Kidney (tissue), 22 donors: ENCODE measurements at places on chromosomes 2 and 18. TPM values are rescaled to one million over a fixed set of nuclear protein-coding genes. Genes with fewer than 3 reads are reported as not detected.

The RMDN2 gene
- 10.5 TPM for total RNA-seq

The TMEM18 gene
- 24.0 TPM for total RNA-seq

The CYP26B1 gene
- 2.5 TPM for total RNA-seq

The COL6A3 gene
- 59.5 TPM for total RNA-seq

The GCA gene
- 45.6 TPM for total RNA-seq

The STPG4 gene
- total RNA-seq: not detected

The IL36RN gene
- total RNA-seq: not detected

DNA sequence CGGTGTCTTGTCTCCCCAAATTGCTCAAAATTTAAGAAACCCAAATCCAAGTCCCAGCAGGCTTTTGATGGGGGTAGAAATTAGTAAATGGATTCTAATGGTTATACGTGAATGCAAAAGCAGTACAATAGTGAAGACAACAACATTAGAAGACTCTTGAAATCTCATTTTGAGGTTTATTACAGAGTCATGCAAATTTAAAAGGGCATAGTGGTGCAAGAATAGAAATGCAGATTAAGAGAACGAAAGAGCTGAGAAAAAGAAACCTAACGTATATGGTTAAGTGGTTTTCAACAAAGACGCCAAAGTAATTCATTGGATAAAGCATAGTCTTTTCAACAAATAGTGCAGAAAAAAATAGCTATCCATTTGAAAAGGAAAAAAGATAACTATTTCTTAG lies 33.2 kb upstream of the CXXC1 start:
- H3K27me3 ChIP-seq: no peaks in the 10 kb centered on the region
- no peak overlapping the region for H3K27ac ChIP-seq
- no peak for DNase-seq
- no peaks in the 10 kb centered on the region for H3K36me3 ChIP-seq
- H3K4me3 ChIP-seq: no peak overlapping the region

- H3K27me3 ChIP-seq: no peaks in the 10 kb centered on the region
- H3K4me1 ChIP-seq: no peaks in the 10 kb centered on the region
- no peak overlapping the region for H3K27ac ChIP-seq
- no peak for DNase-seq
- no peaks in the 10 kb centered on the region for H3K36me3 ChIP-seq
These were observed 79.9 kb downstream of the PARD3B start for GRCh38 chr2:204625135-204625534.

- H3K4me1 ChIP-seq: no peaks in the 10 kb centered on the region
- H3K4me3 ChIP-seq: no peak overlapping the region
- no peaks in the 10 kb centered on the region for H3K36me3 ChIP-seq
- peak; percentile 13 for DNase-seq
- H3K27me3 ChIP-seq: no peaks in the 10 kb centered on the region
These were observed 63.2 kb downstream of the G6PC2 start for GRCh38 chr2:168964251-168964807.

DNA sequence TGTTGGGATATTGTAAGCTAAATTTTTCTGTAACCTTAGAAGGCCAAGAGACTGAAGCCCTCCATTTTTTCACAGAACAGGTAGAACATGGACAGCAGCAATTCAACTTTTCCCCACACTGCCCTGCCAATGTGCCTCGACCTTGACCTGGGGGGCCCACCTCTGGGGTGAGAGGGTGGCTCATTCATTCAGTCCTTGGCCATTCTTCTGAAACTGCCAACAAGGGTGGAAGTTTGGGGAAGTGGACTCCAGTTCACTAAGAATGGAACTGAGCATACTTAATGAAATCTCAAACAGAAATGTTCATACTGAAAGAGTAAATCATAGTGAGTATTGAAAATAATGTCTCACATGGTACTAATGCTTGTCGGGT lies 1.1 kb downstream of the EEF1B2 start:
- H3K36me3 ChIP-seq: peaks cover 4% of the 10 kb centered on the region
- H3K27ac ChIP-seq: no peak overlapping the region
- no peaks in the 10 kb centered on the region for H3K4me1 ChIP-seq
- H3K27me3 ChIP-seq: no peaks in the 10 kb centered on the region
- peak overlapping the region; percentile 96 for H3K4me3 ChIP-seq

DNA sequence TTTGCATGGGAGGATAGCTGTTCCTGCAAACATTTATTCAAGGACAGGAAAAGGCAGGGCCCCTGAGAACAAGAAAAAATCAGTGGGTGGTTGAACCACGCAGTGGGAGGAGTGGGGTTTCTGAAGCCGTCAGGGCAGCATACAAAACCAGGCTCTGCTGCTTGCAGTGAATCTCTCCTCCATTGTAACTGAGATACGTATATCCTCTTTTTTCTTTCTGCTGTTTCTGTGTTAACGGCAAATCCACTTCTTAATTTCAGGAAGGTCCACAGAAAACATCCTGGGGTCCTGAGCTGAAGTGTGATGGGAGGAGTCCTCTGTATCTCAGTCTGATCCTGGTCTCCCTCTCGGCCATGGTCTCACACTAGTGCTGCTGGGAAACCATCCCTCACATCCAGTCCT lies 27.2 kb upstream of the KCNF1 start:
- H3K36me3 ChIP-seq: no peaks in the 10 kb centered on the region
- H3K4me3 ChIP-seq: no peak overlapping the region
- peaks cover 15% of the 10 kb centered on the region for H3K4me1 ChIP-seq

GRCh38 chr2:5951471-5951870 lies 259.3 kb downstream of the SOX11 start:
- H3K36me3 ChIP-seq: no peaks in the 10 kb centered on the region
- no peak overlapping the region for H3K27ac ChIP-seq
- H3K4me1 ChIP-seq: no peaks in the 10 kb centered on the region
- DNase-seq: no peak
- H3K4me3 ChIP-seq: no peak overlapping the region

DNA sequence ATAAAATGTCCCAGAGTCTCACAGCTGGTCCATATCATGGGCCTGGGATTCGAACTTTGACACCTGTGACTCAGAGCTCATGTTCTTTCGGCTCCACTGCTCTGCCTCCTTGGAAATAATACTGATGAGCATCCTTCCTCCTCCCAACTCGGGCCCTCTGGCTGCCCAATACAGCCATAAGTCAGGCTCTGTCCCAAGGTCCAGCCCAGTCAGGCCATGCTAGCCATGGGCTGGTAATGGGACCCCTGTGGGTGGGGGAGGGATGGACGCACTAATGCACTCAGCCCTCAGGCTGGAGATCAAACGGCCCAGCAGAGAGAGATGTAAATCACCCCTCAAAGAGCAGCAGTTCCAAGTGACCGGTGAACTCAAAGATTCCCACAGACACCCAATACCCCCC lies 61.1 kb downstream of the DDX1 start:
- no peaks in the 10 kb centered on the region for H3K36me3 ChIP-seq
- H3K4me1 ChIP-seq: peaks cover 8% of the 10 kb centered on the region
- no peaks in the 10 kb centered on the region for H3K27me3 ChIP-seq
- peak; percentile 91 for DNase-seq
- H3K4me3 ChIP-seq: no peak overlapping the region
- H3K27ac ChIP-seq: no peak overlapping the region

DNA sequence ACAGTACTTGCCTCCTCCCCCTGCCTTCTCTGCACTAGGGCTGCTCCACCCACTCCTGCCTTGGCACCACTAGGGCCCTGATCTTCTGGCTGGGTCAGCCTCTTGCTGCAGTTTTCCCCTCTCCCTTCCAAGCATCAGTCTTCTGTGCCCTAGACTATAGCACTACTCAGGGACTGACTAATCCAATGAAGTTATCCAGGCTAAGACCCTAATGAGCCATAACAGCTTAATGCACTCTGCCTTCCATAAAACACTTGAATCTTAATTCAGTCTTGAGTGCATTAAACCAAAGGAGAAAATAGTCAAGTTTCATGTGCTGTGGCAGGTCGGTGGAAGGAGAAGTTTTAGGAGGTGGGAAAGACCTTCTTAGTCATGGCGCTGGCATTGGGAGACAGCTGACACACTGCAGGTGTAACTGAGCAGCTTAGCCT lies 95.7 kb downstream of the BIN1 start:
- no peaks in the 10 kb centered on the region for H3K27me3 ChIP-seq
- H3K27ac ChIP-seq: no peak overlapping the region
- H3K4me3 ChIP-seq: no peak overlapping the region
- H3K4me1 ChIP-seq: no peaks in the 10 kb centered on the region
- DNase-seq: no peak

GRCh38 chr2:15935675-15936074 lies 4.7 kb upstream of the MYCN start:
- no peaks in the 10 kb centered on the region for H3K36me3 ChIP-seq
- no peak overlapping the region for H3K4me3 ChIP-seq
- no peaks in the 10 kb centered on the region for H3K27me3 ChIP-seq
- H3K27ac ChIP-seq: no peak overlapping the region
- no peak for DNase-seq

DNA sequence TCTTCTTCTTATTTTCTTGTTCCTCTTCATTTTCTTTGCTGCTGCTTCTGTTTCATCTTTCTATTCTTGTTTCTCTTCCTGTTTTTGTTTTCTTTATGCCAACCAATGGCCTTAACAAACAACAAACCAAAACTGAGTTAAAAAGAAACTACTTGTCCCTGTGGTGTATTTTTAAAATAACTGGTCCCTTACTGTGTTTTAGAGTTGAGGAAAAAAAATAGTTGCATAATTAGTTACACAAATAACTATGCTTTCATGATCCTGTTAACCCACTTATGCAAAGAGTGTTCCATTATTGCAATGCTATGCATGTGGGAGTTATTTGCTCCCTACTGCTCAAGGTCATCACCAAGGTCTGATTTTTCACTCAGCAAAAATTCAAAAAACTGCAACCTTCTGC lies 39.5 kb upstream of the IMP4 start:
- no peak for DNase-seq
- no peak overlapping the region for H3K27ac ChIP-seq
- no peaks in the 10 kb centered on the region for H3K4me1 ChIP-seq
- no peak overlapping the region for H3K4me3 ChIP-seq
- H3K27me3 ChIP-seq: no peaks in the 10 kb centered on the region
- no peaks in the 10 kb centered on the region for H3K36me3 ChIP-seq

- no peaks in the 10 kb centered on the region for H3K36me3 ChIP-seq
- no peaks in the 10 kb centered on the region for H3K27me3 ChIP-seq
- no peak overlapping the region for H3K27ac ChIP-seq
- no peak for DNase-seq
- no peaks in the 10 kb centered on the region for H3K4me1 ChIP-seq
- no peak overlapping the region for H3K4me3 ChIP-seq
These were observed 13.2 kb upstream of the ITGAV start for GRCh38 chr2:186576614-186577013.

DNA sequence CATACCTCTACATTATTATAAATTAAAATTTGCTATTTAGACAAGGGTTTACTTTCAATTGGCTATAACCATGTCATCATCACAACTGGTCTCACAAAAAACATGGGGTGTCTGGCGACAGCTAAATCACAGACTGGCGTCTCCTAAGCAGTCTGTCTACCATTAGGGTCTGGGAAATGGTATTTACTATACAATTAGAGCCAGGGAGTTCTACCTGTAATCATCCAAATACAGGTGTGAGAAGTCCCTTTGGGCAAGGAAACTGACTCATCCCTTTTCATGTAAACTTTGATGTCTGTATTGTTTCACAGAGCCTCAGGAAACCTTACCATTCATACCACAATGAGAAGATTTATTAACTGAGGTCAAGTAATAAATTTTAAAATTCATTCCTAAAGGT lies 126.7 kb downstream of the OLA1 start:
- no peaks in the 10 kb centered on the region for H3K36me3 ChIP-seq
- H3K27ac ChIP-seq: no peak overlapping the region
- H3K27me3 ChIP-seq: no peaks in the 10 kb centered on the region
- no peaks in the 10 kb centered on the region for H3K4me1 ChIP-seq
- no peak for DNase-seq

GRCh38 chr2:78779761-78780160 lies 245.7 kb upstream of the REG3G start:
- H3K36me3 ChIP-seq: no peaks in the 10 kb centered on the region
- no peaks in the 10 kb centered on the region for H3K27me3 ChIP-seq
- H3K4me3 ChIP-seq: no peak overlapping the region
- DNase-seq: no peak
- H3K27ac ChIP-seq: no peak overlapping the region

GRCh38 chr2:46393865-46394264 lies 85.5 kb upstream of the TMEM247 start:
- no peaks in the 10 kb centered on the region for H3K4me1 ChIP-seq
- no peaks in the 10 kb centered on the region for H3K27me3 ChIP-seq
- no peaks in the 10 kb centered on the region for H3K36me3 ChIP-seq
- no peak overlapping the region for H3K4me3 ChIP-seq

DNA sequence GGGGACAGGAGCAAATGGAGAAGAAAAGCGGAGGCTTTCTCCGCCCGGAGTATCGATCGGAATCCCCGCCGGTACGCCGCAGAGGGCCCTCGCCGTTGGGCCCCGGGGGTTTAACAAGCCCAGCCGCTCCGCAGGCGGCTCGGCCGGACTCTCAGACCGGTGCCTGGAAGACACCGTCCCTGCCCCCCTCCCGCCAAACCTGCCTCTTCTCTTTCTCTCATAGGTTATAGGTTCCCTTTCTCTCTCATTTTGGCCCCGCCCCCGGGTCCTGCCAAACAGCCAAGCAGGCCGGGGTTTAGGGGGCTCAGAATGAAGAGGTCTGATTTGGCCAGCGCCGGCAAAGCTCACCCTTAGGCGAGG lies 4.4 kb downstream of the ONECUT2 start:
- no peaks in the 10 kb centered on the region for H3K36me3 ChIP-seq
- H3K4me3 ChIP-seq: no peak overlapping the region
- peaks cover 4% of the 10 kb centered on the region for H3K4me1 ChIP-seq
- H3K27me3 ChIP-seq: peaks cover 75% of the 10 kb centered on the region
- H3K27ac ChIP-seq: no peak overlapping the region

GRCh38 chr2:191748059-191748461 lies 70.1 kb downstream of the NABP1 start:
- no peak overlapping the region for H3K27ac ChIP-seq
- no peaks in the 10 kb centered on the region for H3K36me3 ChIP-seq
- no peaks in the 10 kb centered on the region for H3K27me3 ChIP-seq
- DNase-seq: no peak

DNA sequence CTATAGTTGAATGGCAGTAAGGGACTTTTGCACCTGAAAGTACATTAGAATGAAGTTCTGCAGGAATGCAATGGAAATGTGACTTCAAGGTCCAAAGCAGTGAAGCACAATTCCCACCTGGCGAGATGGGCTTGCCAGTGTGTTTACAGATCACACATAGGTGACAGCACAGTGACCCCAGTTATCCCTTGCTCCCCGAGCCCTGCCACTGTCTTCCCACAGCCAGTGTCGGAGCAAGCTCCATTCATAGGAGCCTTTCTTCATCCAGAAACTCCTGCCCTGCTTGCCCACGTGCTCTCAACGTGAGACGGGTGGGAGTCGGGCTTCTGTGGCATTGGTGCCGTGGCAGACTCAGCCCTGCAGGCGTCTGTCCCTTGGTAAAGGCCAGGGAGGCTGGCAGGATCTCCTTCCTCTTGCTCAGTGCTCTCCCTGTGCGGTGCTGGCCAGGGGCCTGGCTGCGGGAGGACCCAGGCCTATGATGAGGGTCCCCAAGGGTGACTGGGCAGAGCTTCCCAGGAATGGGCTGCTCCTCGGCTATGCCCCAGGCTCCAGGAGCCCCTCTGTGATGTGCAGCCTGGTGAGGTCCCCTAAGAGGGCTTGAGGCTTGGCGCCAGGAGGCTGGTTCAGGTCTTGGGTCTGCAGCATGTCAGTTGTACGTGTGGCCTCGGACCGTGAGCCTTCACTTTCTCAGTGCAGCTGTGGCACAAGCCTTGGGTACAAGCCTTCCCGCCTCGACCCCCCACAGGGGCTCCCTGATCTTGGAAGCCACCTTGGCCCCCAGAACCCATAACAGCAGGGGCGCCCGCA lies 40.2 kb downstream of the SNED1 start:
- no peaks in the 10 kb centered on the region for H3K27me3 ChIP-seq
- no peak for DNase-seq
- H3K36me3 ChIP-seq: no peaks in the 10 kb centered on the region
- no peaks in the 10 kb centered on the region for H3K4me1 ChIP-seq

- H3K27me3 ChIP-seq: no peaks in the 10 kb centered on the region
- no peak overlapping the region for H3K27ac ChIP-seq
- no peaks in the 10 kb centered on the region for H3K36me3 ChIP-seq
- peak; percentile 92 for DNase-seq
- peak overlapping the region; percentile 21 for H3K4me3 ChIP-seq
These were observed 5.6 kb upstream of the NAPG start for GRCh38 chr18:10519999-10520935.
